Stimulated activated memory B cell treated with anti-CD40 and anti-IgM and Interleukin-4, amounts not matched to agents 10 μg/mL and 1 μg/mL and 100 μg/mL, for 72 hours (primary cell): ENCODE measurements at places on chromosomes 2 and 18.

- ATAC-seq: no peak
Observed at GRCh38 chr2:54228945-54229344, 27.1 kb downstream of the TSPYL6 start.

- no peak for ATAC-seq
Observed at GRCh38 chr2:29139152-29139551, 23.9 kb downstream of the CLIP4 start.

GRCh38 chr2:83915381-83915780 is 543.7 kb downstream of the SUCLG1 start:
- no peak for ATAC-seq

DNA sequence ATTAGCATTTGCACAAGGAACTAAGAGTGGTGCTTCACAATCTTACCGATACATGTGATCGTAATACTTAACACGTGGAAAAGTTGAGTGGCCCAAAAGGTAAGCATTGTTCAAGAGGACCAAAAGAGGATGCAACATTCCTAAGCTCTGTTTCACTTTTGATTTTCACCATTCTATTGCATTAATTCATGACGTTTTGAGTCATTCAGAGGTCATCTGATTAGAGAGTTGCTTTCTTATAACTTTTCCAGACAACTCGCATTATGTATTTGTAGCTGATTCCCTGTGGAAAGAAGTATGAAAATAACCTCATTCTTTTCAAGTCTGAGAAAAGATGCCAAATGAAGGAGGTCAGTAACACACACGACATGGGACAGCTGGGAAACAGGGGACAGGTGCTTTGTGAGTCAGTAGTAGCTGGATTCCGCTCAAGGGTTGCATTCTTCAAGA is 344.4 kb downstream of the RND3 start:
- no peak for ATAC-seq

DNA sequence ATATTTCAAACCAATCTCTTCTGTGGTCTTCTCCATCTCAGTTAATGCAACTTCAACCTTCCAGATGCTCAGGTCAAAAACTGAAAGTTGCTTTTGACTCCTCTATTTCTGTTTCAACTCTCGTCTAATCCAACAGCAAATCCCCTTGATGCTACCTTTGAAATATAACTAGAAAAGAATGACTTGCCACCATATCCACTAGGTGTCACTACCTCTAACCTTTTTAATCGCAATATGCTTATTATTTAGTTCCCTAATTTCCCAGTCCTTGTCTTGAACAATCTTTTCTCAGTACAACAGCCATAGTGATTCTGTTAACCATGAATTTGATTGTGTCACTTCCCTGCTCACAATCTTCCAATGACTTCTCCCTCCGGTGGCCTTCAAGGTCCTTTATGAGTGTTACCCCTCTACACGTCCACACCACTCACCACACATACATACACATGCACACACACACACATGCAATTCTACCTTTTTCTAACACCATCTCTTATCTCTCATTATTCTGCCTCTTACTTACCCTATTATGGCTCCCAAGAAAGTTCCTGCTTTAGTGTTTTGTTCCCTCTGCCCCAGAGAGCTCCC is 245.5 kb upstream of the KCNJ3 start:
- no peak for ATAC-seq

DNA sequence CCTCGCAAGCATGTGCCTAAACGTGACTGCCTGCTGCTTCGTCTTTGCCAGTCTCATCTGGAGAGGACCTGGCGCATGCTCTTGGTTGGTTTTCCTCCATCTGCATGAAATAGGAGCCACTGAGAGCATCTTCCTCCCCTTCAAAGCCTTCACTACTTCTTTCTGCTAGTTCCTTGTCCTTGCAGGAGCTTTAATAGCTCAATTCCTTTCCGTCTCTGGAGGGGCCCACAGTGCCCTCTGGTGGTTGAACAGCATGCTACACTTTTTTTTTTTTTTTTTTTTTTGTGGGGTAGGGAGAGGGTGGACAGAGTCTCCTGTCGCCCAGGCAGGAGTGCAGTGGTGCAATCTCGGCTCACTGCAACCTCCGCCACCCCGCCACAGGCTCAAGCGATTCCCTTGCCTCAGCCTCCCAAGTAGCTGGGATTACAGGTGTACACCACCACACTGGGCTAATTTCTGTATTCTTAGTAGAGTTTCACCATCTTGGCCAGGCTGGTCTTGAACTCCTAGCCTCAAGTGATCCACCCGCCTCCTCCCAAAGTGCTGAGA is 59.6 kb downstream of the SP110 start:
- peak; percentile 53 for ATAC-seq

GRCh38 chr2:101344137-101344536 is 35.6 kb upstream of the RNF149 start:
- no peak for ATAC-seq

DNA sequence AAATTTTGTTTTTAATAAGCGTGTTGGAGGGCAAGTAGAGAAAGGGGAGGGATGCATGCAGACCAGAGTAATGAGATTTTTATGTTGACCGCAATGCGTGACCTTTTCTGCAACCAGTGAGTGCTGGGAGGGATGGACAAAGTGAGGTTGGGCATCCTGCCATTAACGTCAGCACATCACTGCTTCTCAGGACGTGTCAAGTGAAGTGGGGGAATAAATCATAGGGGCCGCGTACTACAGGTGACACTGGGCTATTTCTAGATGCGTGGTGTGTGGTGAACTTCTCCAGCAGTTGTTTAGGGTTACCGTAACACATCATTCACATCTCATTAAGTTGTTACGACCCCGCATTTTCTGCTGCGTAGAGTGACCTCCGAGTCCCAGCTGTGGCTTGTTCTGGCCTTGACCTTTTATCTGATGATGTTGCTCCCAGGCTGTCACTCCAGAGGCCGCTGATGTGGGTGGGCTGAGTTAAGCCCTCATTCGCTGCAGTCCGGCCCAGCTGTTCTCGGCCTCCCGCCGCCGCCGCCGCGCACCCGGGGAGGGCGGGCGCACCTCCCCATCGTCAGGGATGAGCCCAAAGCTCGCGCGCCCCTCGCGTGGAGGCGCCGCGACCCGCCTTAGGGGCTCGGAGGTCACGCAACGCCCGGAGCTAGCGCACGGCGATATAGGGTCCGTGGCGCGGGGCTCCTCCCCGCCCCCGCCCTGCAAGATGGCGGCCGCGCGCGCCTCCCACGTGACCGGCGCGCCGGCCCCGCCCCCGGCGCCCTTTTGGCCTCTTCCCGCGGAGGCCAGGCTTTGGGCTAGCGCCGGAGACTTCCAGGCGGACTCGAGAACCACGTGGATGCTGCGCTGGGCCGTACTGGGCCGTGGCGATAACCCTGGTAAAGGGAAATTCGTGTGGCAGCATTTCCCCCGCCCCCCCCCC is 3.5 kb downstream of the ZCCHC2 start:
- ATAC-seq: peak; percentile 10

DNA sequence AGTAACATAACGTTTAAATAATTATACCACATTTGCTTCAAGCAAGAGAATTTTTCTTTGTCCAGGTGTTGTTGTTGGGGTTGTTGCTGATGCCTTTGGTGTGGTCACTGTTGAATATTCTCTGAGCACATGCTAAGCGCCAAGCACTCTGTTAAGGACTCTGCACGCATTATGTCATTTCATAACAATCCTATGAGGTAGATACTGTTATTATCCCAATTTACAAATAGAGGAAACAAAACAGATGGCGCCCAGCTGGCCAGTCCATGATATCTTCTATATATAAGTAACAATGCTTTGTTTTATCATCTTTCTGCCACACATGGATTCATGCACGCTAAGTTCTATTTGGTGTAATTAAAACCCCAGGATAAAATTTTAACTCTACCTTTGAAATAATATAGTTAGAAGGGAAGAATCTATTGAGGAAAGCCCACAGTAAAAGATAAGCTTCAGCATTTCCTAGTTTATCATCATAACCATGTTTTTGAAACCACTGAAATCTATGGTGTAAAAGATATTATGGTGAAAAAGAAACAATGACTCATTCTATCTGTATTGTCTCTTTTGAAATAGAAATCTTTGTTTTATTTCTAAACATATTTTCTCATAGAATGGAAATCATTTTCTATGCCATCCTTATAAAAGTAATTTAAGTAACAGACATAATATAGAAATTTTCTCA is 199.7 kb downstream of the PID1 start:
- no peak for ATAC-seq

DNA sequence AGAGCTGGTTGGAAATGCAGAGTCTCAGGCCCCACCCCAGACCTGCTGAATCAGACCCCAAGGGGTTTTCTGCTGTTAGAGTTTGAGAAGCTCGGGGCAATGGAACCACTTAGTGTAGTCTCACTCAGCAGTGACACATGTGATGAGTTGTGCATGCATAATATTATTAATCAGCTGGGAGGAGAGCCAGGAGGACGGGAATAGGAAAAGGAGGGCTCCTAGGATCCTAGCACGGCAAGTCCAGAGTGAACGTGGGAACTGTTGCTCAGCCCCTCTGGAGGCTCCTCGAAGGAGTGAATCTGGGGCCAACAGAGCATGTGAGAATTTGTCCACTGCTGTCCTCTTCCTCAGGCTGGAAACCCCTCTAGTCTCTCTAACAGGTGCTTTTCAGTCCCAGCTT is 87.1 kb downstream of the HS1BP3 start:
- ATAC-seq: no peak

DNA sequence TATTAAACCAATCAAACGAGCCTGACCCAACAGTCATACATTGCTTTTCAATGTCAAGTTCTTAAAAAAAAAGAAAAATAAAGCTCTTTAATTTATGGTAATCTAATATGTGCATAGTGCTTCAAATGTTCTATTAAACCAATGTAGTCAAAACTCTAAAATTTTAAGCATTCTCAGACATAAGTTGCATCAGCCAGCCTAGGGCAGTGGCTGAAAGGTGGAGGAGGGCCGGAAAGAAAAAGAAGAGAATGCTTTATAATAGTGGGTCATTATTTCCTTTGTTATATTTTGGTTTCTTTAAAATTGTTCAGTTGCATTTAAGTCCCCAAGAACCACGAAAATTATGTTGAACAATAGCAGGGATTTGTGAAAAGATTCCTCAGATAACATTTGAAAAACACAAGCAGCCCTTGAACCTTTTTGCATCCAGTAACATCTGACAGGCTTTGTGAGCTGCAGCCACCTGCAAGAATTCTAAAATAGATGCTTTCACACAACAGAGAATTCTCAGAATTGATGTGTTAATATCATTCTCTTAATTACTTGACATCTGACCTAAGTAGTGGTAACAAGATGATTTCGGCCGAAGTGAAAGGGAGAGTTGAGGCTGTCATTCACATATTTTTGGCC is 252.1 kb downstream of the CDCA7 start:
- ATAC-seq: no peak

DNA sequence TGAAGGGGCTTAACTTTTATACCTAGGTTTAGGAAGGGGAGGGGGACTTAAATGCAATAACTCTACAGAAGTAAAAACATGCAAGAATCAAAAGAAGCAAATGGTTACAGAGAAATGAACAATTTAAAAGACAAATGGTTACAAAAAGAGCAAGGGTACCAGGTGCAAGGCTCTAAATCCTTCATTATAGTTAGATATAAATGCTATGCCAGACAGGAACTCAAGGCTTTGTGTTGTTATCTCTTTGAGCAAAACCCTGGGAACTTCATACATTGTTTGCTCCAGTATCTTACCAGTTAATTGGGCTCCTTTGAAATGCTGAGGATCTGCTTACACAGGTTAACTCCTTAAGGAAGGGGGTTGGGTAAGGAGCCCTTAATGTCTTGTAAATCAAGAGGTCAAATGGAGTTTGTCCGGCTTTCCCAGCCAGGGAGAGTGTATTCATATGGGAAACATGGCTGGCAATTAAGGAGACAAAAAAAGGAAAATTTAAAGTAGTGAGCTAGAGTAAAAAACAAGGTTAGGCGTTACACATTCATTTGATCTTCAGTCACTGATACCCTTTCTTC is 347.5 kb downstream of the CELF4 start:
- ATAC-seq: no peak

- no peak for ATAC-seq
Observed at GRCh38 chr2:74560591-74560990, 6.1 kb downstream of the DOK1 start.

GRCh38 chr2:149884871-149885270 is 297.3 kb upstream of the MMADHC start:
- no peak for ATAC-seq

GRCh38 chr2:36246320-36246990 is 109.1 kb upstream of the CRIM1 start:
- peak; percentile 58 for ATAC-seq

- no peak for ATAC-seq
Observed at GRCh38 chr2:236733156-236733555, 163.5 kb downstream of the ACKR3 start.

DNA sequence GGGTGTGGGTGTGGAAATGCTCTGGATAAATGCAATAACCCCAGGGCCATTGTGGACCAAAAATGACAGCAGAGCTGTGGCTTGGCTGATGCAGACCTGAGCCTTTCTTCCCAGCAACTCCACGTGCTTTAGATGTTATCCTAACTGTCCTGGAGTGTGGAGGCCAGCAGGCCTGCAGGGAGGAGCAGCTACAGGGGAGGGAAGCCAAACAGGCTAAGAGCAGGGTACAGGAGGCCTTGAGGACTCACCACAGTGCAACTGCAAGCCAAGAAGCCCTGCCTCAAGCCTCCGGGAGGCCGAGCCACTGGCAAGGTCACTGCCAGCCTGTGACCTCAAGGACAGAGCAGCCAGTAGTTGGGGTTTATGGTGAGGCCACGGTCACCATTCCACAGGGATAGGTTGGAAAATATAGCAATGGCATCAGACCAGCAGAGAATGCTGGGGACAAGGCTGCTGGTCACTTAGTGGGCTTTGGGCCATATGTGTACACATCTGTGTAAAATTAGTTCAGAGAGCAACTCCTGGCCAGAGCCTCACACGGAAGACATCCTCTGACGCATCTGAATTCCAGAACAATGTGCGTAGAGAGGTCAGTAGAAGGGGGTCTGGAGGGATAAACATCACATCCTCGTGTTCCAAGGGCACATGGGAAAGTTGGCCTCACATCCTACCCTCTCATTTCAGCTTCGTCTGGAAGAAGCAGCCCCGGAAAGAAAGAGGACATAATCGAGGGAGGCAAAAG is 76.2 kb upstream of the UPP2 start:
- no peak for ATAC-seq

- ATAC-seq: no peak
Observed at GRCh38 chr2:219739066-219739465, 111.6 kb downstream of the SLC4A3 start.

DNA sequence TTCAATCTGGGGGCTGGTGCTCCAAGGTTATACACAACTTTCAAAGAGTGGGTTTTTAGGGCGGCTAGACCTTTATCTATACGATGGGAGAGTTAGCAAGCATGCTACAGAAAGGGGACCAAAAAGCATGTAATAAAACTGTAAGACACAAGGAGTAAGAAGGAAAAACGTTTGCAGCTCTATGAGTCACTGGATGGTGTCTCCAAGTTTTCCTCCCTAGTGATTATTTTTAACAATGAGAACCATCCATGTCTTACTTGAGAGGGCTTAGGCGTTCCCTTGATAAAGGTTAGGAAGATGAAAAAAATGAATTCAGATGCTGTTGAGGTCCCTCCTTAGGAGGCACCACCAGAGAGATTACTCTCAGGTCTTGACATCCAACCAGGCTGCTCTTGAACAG is 75.9 kb downstream of the HRH4 start:
- no peak for ATAC-seq

- ATAC-seq: no peak
Observed at GRCh38 chr18:4704781-4705180, 249.7 kb upstream of the DLGAP1 start.

GRCh38 chr2:26394694-26395093 is 7.0 kb upstream of the DRC1 start:
- ATAC-seq: no peak
